ENCODE measurements at places on chromosomes 3 and 15.
A peak's percentile ranks its signal among the peaks of the same experiment; 100 is the strongest.

- no peak for DNase-seq
Measured at GRCh38 chr3:25826510-25826909, 36.6 kb downstream of the OXSM start.

- peak; percentile 27 for DNase-seq
Measured at GRCh38 chr15:91271565-91272153, 171.6 kb downstream of the SV2B start.

GRCh38 chr3:5058471-5058951, 63.6 kb upstream of the ARL8B start:
- DNase-seq, result no peak

- DNase-seq, result no peak
Measured at GRCh38 chr15:91704343-91704742, 149.2 kb upstream of the SLCO3A1 start.

- DNase-seq, result no peak
Measured at GRCh38 chr15:88341006-88341405, 84.5 kb upstream of the NTRK3 start.

- DNase-seq, result no peak
Measured at GRCh38 chr15:100879061-100879463, 569 bp upstream of the ALDH1A3 start.

DNA sequence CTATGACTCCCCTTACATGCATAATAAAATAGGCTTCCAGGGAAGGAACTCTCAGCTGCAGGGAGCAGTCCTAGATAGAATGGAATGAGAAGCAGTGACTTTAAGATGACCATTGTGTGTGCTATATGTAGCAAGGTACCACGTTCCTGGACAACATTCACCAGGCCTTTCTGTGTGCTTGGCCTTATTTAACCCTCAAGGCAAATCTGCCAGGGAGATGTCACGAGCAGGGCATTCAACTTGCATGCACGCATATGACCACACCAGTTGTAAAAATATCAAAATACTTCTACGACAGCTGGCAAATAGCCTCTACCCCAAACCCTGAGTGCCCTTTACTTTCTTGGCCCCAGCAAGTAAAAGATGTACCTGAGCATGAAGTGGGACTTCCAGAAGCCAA, 197.3 kb upstream of the ST8SIA2 start:
- no peak for DNase-seq

DNA sequence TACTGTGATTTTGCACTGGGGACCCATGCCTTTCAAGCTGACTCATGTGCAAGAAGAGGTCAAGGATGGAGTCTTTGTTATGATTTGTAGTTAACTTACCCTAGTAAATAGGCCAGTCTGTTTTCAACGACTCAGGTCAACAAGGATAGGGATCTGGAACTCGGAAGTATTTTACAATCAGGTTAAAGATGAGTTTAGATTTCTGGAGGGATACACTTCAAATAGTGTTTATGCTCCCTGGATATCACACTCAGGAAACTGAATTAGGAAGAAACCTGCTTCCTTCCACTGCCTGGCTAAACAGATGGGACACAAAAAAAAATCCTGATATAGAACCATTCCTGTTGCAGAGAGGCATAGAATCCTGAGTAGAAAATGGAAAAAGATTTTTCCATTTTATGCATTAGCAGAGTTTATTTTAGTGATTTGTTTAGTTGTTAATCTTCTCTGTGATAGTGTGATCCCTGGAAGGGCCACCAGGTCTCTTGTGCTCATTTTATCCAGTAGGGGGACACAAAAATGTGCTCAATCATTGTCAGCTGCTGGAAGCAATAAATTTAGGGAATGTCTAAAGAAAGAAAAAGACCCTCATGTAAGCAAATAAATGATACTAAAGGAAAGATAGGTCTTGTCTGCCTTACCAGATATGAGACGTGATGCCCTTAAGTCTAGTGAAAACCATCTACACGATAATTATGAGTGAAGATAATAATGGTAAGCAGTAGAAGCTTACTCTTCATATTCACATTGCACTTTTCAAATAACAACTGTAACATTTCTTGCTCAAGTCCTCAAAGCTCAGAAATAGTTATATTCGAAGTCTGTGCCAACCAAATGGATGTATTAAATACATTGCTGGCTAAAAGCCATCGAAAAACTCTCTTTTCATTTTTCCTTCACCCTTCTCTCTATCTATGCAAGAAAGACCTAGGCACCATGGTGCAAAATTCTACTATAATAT, 452.1 kb upstream of the KCNMB2 start:
- no peak for DNase-seq

- no peak for DNase-seq
Measured at GRCh38 chr15:100253640-100254039, 88.1 kb downstream of the ADAMTS17 start.

GRCh38 chr15:91126080-91126479, 26.0 kb downstream of the SV2B start:
- no peak for DNase-seq

- no peak for DNase-seq
Measured at GRCh38 chr3:78728406-78729145, 1039.2 kb downstream of the ROBO1 start.

GRCh38 chr3:30649572-30650318, 43.3 kb downstream of the TGFBR2 start:
- DNase-seq, result no peak

GRCh38 chr3:53240989-53241972, 14.5 kb downstream of the TKT start:
- DNase-seq, result no peak

DNA sequence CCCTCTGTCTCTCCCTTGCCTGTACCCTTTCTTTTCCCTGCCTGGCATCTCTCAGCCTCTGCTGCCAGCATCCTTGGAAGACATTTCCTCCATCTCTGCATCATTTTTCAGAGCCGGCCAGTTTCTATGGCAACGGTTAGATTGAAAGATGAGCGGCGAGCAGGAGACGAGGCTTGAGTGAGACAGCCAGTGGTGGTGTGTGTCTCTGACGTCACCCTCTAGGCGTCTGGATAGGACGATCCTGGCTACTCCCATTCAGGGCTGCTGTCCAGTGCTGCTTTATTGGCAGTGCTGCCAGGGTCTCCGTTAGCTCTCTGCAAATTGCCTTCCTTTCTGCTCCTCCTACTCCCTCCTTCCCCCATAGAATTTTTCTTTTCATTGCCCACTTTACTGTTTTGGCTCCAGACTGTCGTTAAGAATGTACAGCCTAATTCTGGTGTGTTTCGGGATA, 57.9 kb downstream of the TRAK1 start:
- no peak for DNase-seq

- no peak for DNase-seq
Measured at GRCh38 chr3:117722856-117723255, 1013.3 kb downstream of the TUSC7 start.

DNA sequence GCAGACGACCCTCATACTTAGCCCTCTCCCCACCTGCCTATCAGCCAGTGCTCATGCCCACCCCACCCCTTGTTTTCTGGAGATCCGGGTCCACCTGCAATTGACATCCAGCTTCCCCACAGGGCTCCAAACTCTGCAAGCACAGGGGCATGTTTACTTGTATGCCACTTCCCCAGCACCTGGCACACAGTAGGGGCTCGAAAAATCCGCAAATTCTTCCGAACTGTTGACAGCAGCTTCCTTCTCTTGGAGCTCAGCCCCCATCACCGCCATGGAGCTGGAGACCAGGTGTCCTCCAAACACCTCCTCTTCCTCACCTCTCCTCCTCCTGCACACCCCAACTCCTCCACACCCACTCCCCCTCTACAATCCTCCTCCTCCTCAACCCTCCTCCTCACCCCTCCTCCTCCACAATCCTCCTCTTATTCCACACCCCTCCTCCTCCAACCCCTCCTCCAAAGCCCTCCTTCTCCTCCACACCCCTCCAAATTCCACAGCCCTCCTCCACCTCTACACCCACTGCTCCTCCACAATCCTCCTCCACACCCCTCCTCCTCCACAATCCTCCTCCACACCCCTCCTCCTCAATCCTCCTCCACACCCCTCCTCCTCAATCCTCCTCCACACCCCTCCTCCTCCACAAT, 70.4 kb upstream of the BLM start:
- DNase-seq, result no peak

GRCh38 chr15:65951007-65951406, 81.7 kb downstream of the RAB11A start:
- DNase-seq, result no peak

GRCh38 chr3:113847664-113848461, 9.3 kb downstream of the GRAMD1C start:
- no peak for DNase-seq

GRCh38 chr3:182760576-182761164, 32.6 kb upstream of the ATP11B start:
- DNase-seq, result no peak

- no peak for DNase-seq
Measured at GRCh38 chr15:96889734-96890480, 559.4 kb downstream of the NR2F2 start.

DNA sequence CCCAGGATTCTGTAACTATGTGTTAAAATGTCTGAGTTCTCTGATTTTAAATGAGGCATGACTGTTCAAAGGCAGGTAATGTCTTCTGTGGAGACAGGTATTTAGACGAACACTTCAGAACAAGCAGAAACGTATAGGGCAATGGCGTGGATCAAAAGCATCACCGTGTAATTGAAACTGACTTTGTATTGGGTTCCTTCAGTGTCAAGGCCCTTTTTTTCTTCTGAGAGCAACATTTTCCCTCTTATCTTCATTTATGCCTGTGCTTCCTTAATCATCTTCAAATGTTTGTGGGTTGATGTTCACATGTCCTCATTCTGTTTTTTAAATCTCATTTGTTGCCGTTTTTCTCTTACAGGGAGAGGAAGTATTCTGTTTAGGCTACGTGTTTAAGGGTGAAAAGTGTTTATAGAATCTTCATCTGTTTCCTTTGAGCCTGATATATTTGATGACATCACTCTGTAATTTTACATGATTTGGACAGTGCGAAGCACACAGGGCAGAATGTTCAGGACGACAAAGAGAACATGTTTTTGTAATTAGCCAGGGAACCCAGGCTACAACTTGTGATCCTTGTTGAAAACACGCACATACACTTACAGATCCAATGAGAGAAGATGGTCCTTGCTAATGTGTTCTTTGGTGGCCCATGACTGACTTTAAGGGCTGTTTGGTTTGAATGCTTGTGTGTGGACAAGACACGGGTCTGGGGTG, 196.0 kb downstream of the LRTM1 start:
- DNase-seq, result no peak

DNA sequence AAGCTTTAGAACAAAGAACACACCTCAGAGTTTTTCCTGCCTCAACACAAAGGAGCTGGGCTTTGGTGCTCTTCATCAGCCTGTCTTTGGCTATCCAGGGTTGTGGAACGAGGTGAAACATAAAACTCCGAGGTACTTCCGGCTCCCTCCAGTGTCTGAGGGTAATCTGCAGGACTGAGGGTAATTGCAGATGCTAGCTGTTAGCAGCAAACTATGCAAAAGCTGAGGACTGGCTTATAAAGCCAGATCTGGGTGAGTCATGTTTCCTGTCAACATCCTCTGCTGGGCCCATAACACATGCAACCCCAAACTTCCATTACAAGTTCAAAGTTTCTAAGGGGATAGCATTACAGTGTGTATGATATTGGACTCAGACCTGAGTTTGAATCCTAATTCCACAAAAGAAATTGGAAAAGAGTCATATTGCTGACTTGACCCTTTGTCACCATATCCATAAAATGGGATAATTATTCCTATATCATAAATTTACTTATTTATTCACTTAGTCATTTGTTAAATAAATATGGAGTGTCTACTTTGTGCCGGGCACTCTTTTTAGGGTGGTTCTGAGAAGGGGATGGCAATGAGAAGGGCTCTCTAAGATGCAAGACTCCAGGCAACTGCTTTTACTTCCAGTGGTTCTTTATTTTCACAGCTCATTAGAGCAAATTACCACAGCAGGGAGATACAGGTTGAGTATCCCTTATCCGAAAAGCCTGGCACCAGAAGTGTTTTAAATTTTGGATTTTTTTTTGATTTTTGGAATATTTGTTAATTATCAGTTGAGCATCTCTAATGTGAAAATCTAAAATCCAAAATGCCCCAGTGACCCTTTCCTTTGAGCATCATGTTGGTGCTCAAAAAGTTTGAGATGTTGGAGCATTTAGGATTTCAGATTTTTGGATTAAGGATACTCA, 9.5 kb upstream of the TRIM69 start:
- no peak for DNase-seq

GRCh38 chr3:126865736-126866135, 117.2 kb upstream of the PLXNA1 start:
- no peak for DNase-seq

DNA sequence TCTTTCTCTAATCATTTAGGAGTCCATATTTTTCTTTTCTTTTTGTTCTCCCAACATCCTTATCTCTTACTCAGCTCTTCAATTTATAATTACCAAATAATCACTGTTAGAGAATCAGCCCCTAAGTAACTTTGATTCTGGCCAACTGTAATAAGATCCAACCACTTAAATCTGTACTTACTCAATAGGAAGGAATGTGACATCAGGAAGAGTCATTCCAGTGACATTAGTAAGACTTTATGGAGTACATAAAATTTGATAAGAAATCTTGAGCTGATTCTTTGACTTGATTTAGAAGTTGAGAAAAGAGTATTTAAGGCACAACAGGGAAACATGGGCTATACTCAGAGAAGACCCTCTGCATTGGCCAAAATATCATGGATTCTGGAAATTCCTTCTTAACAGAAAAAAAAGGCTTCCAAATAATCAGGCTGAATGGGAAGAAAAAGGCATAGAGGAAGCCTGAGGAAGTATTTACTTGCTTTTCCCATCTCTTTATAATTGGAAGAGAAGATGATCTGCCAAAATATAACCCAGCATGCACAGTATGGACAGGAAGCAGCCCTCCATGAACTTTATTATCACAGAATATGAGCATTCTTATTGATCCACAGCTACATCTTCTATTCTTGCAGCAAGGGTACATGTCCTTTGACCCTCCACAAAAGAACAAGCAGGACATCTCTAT, 289.7 kb upstream of the TPRG1 start:
- DNase-seq, result no peak

DNA sequence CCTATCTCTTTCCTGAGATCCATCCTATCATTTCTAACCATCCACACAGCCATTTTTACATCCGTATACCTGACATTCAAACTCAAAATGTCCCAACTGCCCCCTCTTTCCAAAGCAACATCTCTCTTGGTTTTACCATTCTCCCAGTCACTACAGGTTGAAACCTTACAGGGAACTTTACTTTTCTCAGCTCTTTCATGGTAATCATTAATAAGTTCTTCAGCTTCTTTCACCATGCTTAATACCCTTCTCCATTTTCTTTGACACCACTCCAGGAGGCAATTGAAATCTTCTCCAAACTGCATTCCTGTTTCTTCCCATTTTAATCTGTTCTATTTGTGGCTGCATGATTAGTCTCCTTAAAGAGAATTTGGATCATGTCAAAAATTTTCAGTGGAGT, 352.5 kb downstream of the GAP43 start:
- no peak for DNase-seq

DNA sequence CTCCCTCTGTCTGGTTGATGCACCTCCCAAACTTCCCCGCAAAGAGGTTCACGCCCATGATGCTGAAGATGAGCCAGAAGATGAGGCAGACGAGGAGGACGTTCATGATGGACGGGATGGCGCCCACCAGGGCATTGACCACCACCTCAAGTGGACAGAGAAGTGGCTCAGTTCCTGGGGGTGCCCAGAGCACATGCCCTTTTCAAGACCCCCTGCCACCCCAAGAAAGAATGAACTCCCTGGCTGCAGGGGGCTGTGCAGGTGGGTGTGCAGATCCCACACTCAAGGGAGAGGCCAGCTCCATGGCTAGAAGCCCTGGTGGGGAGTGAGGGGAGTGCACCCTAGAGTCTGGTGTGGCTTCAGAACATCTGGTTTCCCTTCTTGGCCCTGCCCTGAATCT, 64.1 kb downstream of the EXOG start:
- DNase-seq, result no peak
